Vagina (tissue), 2 donors: ENCODE measurements at places on chromosomes 6 and 20. TPM values are rescaled to one million over a fixed set of nuclear protein-coding genes. Genes with fewer than 3 reads are reported as not detected.

C20orf173 gene
- not detected for total RNA-seq

DNA sequence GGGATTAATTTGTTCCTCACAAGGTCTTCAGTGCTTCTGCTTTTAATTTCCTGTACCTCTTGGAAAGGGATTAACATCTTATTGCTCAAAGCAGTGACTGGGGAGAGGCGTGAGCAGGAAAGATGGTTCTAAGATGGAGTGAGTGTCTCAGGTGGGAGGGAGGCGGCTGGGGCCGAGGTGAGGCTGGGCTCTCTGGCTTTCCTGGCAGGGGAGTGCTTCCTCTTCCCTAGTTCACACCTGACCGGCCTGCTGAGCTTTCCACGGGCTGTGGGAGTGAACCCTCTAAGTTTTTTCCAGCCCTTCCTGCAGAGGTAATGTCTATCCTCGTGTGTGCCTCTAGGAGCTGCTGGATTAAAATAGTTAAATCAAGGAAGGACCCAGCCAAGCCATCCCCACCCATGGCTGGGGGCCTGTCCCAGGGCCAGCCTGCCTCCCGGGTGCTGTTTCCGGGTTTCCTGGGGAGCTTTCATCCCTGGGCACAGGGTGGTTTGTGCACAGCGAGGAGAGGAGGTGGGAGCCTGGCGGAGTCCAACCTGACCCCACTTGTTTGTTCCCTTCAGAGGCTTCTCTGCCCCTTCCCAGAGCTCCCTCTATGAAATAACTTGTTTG is 179.1 kb downstream of the TFAP2C start:
- DNase-seq: no peak

- DNase-seq: no peak
These were observed 57.5 kb downstream of the CCDC170 start for GRCh38 chr6:151551223-151551857.

- no peak for DNase-seq
These were observed 45.6 kb upstream of the SLC22A1 start for GRCh38 chr6:160076009-160076408.

DNA sequence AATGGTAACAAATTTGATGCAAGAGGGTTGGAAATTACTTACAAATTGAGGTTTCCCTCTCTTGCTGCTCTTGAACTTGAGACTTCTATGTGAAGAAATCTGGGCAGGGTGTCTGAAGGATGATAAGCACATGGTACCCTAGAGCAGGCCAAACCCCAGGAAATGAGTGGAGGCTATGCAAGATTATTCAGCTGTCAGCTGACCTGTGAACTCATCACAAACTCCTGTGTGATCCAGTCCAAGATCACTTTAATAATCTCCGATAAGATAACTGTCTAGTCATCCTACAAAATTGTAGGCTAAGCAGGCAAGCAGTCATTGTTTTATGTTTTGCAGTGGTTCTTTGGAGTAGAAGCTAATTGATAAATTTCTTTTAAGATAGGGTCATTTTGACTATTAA is 213.1 kb downstream of the BTBD3 start:
- no peak for DNase-seq
